ENCODE measurements at places on chromosomes 5 and 9.

GRCh38 chr9:17810728-17811571 is 232.1 kb downstream of the SH3GL2 start:
- peak; percentile 46 for DNase-seq

- no peak for DNase-seq
These were observed 62.6 kb downstream of the IL31RA start for GRCh38 chr5:55913466-55914413.

DNA sequence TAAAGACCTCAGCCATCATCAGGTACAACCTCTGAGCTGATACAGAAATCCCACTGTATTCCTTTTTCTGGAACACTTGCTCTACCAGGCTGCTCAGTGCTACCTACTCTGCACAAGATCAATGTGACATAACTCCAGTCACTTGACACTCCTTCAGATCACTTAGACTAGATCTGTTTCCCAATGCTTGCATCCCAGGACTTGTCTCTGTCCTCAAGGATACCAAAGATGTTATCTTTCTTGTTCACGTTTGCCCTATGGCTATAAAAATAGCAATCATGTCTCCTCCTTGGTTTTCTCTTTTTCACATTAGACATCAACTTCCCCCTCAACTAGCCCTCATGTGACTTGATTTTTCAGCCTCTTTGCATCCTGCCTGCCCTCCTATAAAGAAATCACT is 188.1 kb upstream of the PTGER4 start:
- DNase-seq: no peak

- no peak for DNase-seq
These were observed 179.7 kb upstream of the ANKRD55 start for GRCh38 chr5:56412601-56413379.

DNA sequence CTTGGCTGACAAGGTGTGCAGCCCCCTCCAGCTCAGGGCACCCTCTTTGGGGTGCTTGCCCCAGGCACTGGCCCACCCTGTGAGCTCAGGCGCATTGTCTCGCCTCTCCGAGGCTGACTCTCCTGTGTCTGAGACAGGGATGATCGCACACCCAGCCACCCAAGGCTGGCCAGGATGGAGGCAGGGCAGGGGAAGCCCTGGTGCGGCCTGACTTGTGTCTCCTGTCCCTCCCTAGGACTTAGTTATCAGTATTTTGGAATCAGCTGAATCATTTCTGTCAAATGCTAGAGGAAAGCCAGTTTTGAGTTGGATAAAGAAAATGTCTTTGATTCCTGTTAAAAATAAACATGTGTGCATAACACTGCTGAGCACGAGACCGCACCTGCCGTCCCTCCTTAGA is 2.5 kb upstream of the DBH start:
- DNase-seq: no peak

DNA sequence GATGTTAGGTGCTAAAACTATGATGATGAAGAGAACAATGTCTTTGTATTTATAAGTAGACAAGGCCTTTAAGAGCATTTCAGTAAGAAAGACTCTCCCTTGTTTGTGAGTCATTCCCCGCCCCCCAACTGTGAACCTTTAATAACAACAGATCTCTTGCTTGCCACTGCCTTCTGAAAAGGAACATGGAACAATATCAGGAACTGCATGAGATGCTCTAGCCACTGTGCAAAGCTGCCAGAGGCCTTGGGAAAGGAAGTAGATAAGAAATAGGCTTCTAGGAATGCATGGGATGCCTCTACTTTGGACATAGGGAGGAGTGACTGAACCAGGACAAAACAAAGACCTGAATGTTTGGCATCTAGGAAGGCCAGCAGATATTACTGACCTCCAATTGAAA is 296.1 kb upstream of the MPDZ start:
- DNase-seq: no peak

DNA sequence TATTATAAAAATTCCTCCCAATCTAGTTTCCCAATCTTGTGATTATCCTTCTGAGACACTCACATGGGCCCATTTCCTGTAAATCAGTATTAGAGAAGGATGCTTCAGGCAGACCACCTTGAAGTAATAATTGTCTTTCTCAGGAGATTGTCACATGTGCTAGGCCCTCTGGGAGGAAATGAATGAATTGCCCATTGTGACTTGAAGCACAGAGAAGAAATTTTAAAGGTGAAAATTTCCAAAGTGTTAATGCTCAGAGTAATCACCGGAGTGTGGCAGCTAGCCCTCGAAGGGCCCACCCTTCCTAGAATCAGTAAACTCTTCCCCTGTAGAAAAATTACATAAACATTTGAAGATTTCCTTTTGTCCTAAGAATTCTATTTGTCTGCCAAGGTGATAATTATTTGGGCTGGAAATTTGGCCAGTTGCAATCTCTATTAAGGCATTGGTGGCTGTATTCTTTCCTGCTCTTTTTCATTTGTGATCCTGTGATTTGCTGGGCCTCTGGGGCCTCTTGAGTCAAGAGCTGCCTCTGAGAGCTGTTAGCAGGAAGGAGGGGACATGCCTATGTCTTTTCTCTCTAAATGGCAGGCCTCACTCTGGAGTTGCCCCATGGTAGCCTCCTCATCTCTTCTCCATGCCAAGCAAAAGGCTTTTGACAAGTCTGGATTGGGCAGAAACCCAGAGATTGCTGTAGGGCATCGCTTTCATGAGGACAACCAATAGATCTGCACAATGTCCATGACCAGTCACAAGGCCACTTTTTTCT is 371.5 kb upstream of the ACTBL2 start:
- DNase-seq: no peak

DNA sequence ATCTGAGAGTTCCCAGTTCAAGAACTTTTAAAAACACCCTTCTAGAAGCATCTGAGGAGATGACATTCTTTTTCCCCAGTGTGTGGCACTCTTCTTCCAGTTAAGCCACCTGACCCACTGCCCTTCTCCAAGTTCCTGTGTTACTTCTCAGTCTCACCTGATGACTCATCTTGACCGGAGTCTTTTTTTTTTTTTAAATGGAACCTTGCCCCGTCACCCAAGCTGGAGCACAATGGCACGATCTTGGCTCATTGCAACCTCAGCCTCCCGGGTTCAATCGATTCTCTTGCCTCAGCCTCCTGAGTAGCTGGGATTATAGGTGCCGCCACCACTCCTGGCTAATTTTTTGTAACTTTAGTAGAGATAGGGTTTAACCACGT is 224.1 kb upstream of the DAB2 start:
- no peak for DNase-seq

- no peak for DNase-seq
These were observed at the start of gene CBY3 for GRCh38 chr5:179680780-179681401. Gene CBY3, minus strand, starts transcription at chr5:179681034. Its CDS starts 116 bp downstream, at chr5:179680918.

DNA sequence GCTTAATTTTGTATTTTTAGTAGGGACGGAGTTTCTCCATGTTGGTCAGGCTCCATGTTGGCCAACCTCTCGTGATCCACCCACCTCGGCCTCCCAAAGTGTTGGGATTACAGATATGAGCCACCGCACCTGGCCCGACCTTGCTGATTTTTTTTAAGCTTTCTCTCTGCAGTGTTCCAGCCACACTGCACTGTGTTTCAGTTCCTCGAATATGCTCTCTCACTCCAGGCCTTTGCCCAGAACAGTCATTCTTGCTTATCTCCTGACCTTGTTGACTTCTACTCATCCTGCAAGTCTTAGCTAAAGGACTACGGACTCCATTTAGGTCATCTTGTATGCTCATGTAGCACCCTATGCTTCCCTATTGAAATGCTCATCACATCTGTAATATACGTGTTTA is 3.3 kb downstream of the SNAPC3 start:
- no peak for DNase-seq

DNA sequence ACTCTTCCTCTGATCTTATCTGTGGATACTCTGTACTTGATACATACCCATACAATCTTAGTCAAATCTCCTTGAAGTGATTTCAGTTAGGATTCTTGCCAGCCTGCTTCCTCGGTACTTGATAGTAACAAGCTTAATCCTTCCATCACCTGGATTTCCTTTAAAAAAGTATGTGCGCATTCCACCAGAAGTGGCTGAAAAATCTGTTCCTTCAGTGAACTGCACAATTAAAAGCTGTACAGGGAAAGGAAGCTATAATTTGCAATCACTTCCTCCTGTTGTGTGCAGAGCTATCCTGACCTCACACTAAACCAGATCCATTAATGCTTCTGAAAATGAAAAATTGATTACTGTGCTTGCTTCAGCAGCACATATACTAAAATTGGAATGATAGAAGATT is 47.3 kb downstream of the PWWP2A start:
- no peak for DNase-seq

DNA sequence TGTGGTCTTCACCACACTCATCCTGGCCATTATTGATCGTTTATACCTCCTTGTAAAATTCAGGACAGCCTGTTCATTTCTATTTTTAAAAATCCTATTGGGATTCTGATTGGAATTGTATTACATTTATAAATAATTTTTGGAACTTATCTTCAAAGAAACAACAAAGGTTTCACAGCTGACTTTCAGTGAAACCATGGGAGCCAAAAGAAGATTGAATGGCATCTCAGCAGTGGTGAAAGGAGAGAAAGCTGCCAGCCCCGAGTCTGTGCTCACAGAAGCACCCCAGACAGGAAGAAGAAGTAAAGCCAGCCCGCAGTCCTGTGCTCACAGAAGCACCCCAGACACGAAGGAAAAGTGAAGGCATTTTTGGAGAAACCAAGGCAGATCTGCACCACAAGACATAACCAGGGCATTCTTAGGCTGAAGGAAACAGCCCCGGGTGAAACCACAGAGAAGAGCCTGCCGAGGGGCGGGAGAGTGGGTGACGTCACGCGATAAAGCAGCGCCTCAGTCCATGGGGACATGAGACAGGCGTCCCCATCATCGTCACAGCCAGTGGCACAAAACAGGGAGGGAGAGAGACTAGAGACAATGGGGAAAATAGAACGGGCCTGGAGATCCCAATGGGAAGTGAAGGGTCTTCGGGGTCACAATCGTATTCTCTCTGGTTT is 42.5 kb upstream of the SLC9A3 start:
- DNase-seq: no peak

DNA sequence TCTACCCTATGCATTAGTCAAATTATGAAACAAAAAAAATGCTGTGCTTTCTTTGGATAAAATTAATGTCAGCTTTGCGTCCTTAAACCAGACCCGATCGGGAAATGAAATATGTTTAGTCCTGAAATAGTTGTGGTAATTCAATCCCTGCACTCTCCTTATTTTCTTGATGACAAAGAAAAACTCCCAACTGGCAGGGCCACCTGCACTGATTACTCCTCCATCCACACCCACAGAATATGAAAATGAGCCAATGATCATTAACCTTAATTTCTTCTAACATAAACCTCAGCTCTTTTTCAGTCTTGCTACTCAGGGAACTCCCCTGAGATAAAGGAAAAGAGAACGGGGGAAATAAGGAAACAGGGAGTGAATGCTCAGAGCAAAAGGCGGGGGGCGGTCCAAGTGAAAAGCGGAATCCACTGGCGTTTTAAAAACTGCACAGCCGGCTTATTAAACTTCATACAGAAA is 245.3 kb downstream of the BNC2 start:
- no peak for DNase-seq

DNA sequence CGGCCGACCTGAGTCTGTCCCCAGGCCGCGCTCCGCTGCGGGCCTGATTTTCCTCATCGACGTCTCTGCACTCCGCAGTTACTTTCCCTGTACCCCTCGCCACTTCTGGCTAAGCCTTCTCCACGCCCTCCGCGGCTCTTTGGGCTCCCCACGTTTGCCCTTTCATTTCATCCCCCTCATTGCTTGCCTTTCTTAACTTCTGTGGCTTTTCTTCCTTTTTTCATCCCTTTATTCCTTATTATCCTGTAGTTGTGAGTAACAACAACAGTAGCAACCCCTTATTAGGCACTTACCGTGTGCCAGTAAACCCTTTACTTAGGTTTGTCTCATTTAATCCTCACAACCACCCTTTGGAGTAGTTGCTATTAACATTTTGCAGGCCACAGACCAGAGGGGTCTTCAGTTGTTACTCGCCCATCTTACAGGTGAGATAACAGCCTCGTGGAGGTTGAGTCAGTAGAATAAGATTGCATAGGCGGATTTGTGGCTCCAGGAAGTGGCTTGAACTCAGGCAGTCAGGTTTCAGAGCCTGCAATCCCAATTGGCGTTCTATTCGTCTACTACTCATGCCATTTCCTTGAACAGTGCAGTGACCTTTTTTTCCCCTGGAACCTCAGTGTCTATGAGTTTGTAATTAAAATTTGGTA is 724 bp downstream of the TCERG1 start:
- DNase-seq: no peak

DNA sequence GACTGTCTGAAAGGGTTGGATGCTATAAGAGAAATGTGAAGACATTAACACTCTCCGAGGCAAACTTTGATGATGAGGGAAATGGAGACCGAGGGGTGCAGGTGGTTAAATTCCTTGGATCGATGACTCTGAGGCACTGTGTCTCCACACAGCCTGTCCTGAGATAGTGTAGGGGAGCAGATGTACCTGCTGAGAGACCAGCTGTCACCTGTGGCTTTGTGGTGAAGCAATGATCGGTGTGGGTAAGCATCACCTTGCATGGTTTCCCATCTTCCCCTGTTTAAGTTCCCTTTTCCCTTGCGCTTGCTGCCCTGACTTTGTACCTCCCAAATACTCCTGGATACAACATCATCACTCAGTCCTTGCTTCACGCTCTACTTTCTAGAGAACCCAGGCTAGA is 9.8 kb upstream of the MIER3 start:
- no peak for DNase-seq

DNA sequence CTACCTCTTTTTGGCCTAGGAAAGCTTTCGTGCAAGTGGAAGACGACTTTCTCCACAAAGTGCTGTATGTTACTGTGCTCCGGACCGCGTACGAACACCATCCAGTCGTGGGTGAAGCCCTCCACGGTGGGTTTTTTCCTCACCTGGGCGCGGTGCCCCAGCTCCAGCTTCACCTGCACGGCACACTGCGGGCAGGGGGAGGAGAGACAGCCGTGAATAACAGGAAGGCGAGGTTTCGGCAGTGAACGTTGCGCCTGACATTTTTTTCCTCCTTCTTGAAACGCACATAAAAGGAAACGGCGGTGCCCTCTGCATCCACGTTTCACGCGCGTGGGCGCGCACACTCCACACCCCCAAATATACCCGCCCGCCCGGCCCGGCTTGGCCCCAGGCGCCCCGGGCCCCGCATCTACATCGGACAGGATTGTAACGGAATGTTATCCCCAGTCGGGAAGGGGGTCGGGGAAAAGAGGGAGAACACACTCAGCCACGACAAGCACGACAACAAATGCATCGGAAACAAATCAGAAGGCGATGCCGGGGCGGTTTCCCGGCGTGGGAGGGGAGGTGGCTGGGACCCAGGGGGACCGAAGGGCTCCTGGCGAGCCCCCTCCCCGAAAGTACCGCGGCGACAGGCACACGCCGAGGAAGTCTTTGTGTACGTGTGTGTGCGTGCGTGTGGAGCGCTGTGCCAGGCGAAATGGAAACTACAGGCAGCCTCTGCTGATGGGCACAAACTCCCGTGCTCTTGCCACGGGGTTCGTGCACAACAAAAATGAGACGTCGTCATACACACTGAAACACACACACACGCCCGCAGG is 1.4 kb downstream of the MLLT3 start:
- no peak for DNase-seq
